ENCODE measurements at places on chromosomes 1 and 21. TPM values are rescaled to one million over a fixed set of nuclear protein-coding genes. Genes with fewer than 3 reads are reported as not detected.

- no peak overlapping the region for H3K27ac ChIP-seq
- H3K36me3 ChIP-seq = no peaks in the 10 kb centered on the region
- no peaks in the 10 kb centered on the region for H3K4me1 ChIP-seq
- no peak overlapping the region for H3K4me3 ChIP-seq
Measured at GRCh38 chr21:37348664-37349063, 17.9 kb upstream of the DYRK1A start.

DNA sequence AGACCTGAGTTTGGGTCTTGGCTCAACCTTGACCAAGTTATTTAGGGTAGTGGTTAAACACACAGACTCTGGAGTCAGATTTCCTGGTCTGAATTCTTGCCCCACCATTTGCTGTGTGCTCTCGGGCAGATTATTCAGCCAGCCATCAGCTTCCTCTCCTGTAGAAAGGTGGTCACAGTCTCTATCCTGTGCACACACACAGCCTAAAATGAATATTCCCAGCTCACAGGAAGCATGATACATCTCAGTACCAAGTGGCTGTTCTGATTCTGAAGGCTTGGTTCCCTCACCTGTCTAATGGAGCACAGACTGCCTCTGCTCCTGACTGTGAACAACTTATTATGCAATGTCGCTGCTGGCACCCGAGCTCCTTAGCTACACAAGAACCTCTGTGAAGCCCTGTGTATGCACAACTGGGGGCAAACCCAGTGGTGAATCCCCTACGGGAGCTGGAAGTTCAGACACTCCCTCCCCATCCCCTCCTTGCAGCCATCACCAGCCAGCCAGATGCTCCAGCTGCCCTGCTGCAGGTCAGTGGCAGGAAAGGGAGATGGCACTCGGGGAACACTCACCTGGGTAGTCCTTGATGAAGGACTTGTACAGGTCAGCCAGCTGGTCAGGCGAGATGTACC is 13.7 kb downstream of the ENO1 start:
- no peak overlapping the region for H3K4me3 ChIP-seq
- H3K27me3 ChIP-seq = no peaks in the 10 kb centered on the region
- no peak overlapping the region for H3K27ac ChIP-seq
- no peak for DNase-seq

DNA sequence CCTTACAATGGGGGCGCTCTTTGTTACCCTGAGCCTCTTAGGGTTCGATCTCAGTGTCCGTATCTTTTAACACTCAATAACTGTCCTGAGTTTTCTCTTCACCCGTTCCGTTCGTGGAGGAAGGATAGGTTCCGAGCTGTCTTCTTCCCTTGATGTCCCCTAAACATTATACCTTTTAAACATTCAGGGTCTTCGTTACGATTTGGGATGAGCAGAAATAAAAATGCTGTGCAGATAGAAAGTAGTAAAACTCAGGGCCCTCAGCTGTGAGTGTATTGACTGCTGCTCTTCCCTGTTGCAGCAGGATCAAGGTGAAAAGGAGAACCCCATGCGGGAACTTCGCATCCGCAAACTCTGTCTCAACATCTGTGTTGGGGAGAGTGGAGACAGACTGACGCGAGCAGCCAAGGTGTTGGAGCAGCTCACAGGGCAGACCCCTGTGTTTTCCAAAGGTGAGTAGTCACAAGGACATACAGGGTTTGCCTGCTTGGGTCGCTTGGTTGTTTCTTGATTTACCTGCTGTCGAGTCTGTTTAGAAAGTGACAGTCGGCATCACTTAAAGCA is 784 bp downstream of the RPL11 start:
- DNase-seq = no peak
- peak overlapping the region; percentile 93 for H3K27ac ChIP-seq
- H3K4me3 ChIP-seq = peak overlapping the region; percentile 99
- no peaks in the 10 kb centered on the region for H3K27me3 ChIP-seq
- peaks cover 43% of the 10 kb centered on the region for H3K36me3 ChIP-seq

DNA sequence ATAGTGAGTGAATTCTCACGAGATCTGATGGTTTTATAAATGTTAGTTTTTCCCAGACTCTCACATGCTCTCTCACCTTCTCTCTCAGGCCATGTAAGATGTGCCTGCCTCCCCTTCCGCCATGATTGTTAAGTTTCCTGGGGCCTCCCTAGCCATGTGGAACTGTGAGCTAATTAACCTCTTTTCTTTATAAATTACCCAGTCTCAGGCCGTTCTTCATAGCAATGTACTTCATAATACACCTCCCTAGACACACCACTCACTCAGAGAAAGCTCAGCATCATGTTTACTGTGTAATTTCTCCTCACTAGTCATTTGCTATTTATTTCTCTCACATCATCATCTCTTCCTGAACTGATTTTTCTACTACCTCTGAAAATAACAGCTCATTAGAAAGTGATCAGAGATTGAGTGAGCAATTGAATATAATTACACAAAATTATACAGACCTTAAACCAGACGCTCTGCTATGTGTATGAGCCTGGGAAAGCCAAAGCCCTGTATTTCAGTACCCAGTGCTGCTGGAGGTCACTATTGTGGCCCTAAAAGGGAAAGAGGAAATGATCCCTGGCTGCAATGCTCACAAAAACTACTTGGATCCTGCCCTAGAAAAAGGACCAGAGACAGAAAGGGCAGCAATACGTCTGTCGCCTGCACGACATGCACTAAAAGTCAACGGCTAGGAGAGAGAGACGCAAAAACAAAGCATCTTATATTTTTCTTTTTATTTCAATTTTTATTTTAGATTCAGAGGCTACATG is 284.5 kb downstream of the DSCAM start:
- no peaks in the 10 kb centered on the region for H3K36me3 ChIP-seq
- no peaks in the 10 kb centered on the region for H3K27me3 ChIP-seq
- H3K27ac ChIP-seq = no peak overlapping the region
- H3K4me3 ChIP-seq = no peak overlapping the region

The NBPF6 gene
- not detected for total RNA-seq

The MTMR11 gene
- 4.8 TPM for total RNA-seq

DNA sequence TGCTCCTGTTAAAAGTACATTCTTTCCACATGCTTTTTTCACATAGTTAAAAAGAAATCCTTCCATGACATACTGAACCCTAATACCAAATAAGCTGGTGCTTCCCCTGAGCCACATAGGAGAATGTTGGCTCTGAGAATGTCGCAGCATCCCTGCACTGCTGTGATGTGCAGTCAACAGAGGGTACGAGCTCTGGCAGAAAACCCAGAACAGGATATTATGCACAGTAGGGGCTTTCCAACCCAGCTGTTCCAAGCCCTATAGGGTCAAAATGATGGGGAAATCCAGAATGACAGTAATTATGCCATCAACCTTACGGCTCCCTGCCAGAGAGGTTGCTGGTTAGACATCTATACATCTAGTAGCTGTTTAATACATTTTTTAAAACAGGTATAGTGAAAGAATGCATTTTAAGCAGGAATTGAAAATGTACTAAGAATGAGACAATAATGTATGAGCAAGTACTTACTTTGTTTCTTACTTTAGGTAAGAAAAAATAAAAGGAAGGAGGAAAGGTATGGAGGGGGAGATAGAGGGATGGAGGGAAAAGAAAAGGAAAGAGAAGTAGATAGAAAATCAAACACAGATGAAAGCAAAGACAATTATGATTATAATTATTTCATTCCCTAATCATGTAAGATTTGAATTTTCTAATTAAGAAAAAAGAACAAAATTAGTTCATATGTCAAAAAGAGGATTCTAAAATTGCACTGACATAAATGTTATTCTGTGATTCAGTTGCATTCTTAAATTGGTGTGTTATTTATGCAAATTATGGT is 126.0 kb downstream of the NR5A2 start:
- H3K27ac ChIP-seq = no peak overlapping the region
- no peaks in the 10 kb centered on the region for H3K4me1 ChIP-seq
- H3K36me3 ChIP-seq = no peaks in the 10 kb centered on the region
- DNase-seq = no peak

The SLC1A7 gene
- not detected for total RNA-seq

DNA sequence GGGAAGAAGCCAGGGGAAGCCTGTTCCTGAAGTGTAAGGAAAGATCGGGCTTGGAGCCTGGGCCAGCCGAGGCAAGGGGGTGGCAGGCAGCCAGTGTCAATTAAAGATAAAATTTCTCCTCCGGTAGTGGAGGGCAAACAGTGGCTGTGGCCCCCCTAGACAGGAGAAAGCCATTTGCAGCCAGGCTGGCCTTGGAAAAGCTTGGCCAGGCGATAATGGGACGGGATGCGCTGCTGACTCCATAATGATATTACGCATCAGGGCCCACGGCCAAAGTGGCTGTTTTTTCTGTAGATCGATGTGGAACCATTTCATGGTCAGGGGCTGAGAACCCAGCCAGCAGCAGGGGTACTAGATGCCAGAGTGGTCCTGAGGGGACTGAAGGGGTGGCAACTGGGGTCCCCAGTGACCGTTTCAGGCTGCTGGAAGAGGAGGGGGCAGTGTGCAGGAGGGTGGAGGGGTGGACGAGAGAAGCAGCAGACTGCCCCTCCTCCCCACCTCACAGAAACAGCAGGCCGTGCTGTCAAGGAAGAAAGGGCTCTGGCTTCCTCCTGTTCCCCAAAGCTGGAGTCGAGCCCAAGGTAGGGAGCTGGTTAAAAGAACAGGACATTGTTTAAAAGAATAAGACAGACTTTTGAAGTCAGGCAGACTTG is 25.2 kb downstream of the KCNC4 start:
- peaks cover 2% of the 10 kb centered on the region for H3K4me1 ChIP-seq
- H3K27ac ChIP-seq = no peak overlapping the region
- no peaks in the 10 kb centered on the region for H3K27me3 ChIP-seq
- no peak overlapping the region for H3K4me3 ChIP-seq

Measured in H1 (cell line).